Left lung (tissue), 14 donors: ENCODE measurements at places on chromosomes 13 and 19. TPM values are rescaled to one million over a fixed set of nuclear protein-coding genes. Genes with fewer than 3 reads are reported as not detected.

- peak; percentile 97 for DNase-seq
These were observed 3.0 kb upstream of the ZFP36 start for GRCh38 chr19:39403331-39404312.

Gene PEAK3
- 8.5 TPM for total RNA-seq

- no peak for DNase-seq
These were observed 56.7 kb upstream of the NFIC start for GRCh38 chr19:3309724-3310123.

- DNase-seq = no peak
These were observed 21.5 kb upstream of the FXYD3 start for GRCh38 chr19:35093941-35094647.

DNA sequence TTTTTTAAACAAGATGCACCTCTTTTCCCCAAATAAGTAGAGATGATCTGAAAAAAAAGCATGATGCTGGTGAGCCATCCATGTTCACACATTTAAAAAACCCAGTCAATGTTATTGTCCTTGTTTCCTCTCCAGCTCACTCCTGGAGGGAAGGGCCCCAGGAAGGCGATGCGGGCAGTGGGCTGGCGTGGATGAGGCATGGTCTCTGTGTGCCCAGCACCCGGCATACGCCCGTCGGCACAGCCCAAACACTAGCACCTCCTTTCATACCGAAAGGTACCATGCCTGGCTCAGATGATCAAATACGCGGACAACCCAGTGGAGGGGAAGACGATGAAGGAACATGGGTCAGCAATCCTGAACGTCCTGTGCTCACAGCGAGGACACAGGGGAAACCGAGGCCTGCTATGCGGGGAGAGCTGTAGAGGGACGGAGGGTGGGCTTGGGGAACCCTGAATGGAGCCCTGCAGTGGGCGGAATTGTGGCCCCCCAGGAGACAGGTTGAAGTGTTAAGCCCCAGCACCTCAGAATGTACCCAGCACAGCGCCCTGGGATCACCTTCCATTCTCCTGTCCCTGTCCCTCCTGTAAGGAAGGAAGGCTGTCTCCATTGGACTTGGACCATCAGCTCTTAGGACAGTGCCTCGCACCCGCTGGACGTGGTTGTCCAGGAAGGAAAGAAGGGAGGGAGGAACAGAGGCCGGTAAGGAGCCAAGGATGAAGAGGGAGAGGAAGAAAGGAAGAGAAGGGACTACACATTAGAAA lies 49.4 kb downstream of the SOX1 start:
- DNase-seq = no peak

DNA sequence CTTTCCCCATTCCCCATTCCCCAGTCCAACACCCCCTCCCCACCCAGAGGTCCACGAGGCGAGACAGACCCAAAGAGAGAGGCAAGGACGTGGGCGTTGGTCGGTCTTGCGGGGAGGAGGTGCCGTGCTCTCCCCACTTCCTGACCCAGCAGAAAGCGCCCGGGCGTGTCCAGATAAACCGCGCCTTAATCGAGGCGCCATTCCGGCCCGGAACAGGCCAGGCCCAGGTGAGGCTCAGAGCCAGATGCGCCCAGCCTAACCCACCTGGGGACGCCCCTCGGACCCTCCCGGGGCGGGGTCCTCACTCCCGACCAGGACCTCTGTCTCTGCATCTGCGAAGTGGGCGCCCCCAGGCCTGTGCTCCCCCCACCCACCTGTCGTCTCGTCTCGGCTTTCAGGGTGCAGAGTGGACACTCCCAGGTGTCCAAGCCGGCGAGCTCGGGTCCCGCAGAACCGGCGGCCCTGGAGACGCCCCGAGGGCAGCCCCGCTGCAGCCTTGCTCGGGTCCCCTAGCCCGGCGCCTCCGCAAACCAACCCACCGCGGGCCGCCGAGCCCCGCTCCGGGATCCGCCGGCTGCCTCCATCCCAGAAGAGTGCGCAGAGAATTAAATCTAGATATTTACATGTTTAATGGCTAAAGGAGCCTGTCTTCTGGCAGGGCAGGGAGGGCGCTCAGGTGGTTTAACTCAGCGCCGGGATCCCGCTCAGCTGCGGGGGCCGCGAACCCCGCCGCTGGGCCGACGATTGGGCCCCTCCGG lies 5.0 kb upstream of the ONECUT3 start:
- peak; percentile 74 for DNase-seq

GRCh38 chr19:31269425-31270127 lies 79.7 kb downstream of the TSHZ3 start:
- no peak for DNase-seq

GRCh38 chr13:98033277-98034247 lies 80.1 kb downstream of the IPO5 start:
- no peak for DNase-seq

- no peak for DNase-seq
These were observed 113.2 kb downstream of the TM9SF2 start for GRCh38 chr13:99614465-99614885.

Gene C5AR2
- 11.2 TPM for total RNA-seq

DNA sequence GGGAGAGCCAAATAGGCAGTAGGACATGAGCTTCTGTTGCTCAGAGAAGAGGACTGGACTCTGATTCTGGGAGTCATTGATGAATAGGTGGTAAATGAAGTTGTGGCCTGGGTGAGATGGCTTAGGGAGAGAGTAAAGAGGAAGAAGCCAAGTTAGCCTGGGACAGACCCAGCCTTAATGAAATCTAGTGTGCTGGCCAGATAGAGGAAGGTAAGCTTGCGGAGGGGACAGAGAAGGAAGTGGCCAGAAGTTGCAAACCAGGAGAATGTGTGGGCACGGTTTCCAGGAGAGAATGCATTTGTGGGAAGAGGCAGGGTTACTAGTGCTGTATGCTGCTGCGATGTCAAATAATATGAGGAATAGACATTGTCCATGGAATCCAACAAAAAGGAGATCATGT lies 83.3 kb upstream of the OLFM4 start:
- no peak for DNase-seq

Gene RFPL4AL1
- not detected for total RNA-seq

Gene C13orf42
- not detected for total RNA-seq

Gene PSG1
- total RNA-seq = not detected

DNA sequence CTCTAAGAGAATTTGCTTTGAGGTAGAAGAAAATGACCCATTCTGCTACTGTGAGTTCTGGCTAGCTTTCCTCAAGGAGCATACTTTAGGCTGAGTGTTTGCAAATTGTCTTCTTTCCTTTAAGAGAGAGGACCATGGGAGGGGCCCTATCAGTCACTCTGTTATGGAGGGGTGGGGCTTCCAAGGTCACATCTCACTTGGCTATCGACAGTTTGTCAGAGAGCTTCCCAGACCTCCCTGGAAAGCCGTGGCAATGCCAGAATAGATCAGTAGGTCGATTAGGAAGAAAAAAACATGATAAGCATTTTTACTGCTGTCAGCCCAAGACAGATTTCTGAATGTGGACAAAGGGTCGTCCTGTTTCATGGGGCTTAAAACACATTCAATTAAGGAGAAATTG lies 93.3 kb downstream of the OXGR1 start:
- DNase-seq = no peak

Gene ACP7
- not detected for total RNA-seq

Gene SIAH3
- total RNA-seq = not detected

Gene DNASE2
- 64.8 TPM for total RNA-seq

GRCh38 chr19:28586474-28586873 lies 626.5 kb downstream of the UQCRFS1 start:
- DNase-seq = no peak

DNA sequence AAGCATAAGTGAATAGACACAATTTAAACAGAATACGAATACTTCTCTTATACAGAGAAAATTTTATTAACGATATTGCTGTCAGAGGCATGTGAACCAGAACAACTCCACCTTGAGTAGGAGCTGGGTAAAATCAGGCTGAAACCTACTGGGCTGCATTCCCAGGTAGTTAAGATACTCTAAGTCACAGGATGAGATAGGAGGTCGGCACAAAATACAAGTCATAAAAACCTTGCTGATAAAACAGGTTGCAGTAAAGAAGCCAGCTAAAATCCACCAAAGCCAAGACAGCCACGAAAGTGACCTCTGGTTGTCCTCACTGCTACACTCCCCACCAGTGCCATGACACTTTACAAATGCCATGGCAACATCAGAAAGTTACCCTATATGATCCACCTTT lies 49.2 kb upstream of the TRPC4 start:
- DNase-seq = no peak

Gene DNAAF3
- 11.0 TPM for total RNA-seq

GRCh38 chr19:14377883-14378328 lies 3.3 kb upstream of the ADGRE5 start:
- DNase-seq = no peak

GRCh38 chr13:110541526-110541920 lies 20.0 kb downstream of the RAB20 start:
- no peak for DNase-seq

Gene ICAM4
- 17.9 TPM for total RNA-seq

DNA sequence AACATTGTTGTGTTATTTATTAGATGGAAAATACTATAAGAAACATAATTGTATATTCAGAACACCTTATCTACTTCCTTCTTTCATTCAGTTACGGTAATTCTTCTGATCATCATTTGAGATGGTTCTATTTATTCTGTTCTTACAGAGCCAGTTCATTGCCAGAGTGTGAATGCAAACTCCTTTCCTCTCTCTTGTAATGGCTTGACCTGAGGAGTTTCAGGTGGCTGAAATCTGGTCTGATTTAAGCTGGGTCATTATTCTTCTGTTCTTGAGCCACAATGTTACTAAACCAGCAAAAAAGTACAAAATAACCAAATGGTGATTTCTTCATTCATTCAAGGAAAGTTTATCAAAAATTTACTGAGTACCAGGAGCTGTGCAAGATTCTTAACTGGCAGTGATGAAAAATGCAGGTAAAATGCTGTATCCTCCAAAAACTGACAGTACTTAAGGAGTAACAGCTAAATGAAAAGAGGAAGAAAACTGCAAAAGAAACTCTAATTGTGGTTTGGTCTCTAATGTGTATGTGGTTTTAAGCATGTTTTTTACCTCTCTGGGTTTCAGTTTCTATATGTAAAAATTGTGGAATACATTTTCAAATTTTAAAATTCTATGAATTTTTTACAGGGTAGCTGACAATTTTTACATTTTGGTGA lies 182.4 kb upstream of the UFM1 start:
- DNase-seq = no peak

DNA sequence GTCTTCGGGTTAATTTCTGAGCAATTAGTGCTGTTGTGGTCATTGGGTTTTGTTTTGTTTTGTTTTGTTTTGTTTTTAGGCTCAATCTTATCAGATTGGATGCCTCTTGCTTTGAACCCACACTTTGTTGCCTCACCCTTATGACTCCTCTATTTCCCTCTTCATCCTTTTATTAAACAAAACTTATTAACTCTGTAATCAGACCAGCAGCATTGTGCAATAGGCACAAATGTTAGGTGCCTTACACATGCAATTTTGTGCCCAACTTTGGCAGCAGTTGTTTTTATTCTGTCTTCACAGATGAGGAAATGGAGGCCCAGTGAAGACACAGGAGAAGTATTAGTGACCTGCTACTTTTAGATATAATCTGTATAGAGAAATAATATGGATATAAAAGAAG lies 377.7 kb downstream of the KCNRG start:
- no peak for DNase-seq

DNA sequence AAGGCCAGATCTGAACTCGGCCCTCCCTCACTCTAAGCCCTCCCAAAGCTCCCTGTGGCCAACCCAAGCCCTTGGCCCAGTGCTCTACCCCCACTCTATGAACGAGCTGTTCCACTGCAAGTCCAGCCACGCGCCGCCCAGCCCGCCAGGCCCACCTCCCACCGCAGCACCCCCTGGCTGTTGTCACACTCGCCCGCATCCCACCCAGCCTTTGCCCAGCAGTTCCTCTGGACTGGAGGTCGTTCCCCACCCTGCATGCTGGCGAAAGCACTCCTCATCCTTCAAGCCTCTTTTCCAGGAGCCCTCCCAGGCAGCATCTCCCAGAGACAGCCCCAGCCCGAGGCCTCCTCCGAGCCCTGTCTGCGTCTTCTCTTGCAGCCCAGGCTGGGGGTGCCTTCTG lies 33.1 kb upstream of the ONECUT3 start:
- no peak for DNase-seq

Gene DENND1C
- 6.7 TPM for total RNA-seq

- no peak for DNase-seq
These were observed 25.1 kb downstream of the VAV1 start for GRCh38 chr19:6797646-6798045.

DNA sequence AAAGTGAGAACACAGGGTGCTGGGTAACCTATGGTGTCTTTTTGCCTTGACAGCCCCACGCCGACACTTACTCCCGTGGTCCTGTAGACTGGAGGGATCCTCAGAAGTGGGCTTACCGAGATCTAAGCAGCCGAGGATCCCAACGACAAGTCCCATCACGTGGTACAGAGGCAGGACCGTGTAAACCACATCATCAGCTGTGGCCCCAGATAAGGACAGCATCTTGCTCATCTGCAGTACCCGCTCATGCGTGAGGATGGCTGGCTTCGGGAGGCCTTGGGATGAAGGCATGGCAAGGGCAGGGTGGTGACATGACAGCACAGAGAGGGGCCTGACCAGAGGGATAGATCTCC lies 2.1 kb downstream of the SLC27A5 start:
- no peak for DNase-seq

DNA sequence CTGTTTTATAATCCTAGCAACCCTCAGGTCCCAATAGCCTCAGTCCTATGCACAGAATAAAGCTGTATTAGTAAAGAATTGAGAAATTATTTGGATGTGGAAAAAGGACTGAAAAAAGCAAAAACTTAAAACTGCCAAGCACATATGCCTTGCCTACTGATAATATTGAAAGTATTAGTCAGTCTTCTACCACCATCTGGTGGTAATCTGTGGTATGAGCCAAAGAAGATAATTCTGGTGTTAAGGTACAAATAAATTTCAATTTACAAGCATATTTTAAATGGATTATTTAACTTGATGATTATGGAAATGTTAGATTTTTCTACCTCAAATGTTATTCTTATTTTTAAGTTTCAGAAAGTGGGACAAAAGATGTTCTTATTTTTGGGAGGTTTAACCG lies 460.3 kb upstream of the KLHL1 start:
- no peak for DNase-seq

DNA sequence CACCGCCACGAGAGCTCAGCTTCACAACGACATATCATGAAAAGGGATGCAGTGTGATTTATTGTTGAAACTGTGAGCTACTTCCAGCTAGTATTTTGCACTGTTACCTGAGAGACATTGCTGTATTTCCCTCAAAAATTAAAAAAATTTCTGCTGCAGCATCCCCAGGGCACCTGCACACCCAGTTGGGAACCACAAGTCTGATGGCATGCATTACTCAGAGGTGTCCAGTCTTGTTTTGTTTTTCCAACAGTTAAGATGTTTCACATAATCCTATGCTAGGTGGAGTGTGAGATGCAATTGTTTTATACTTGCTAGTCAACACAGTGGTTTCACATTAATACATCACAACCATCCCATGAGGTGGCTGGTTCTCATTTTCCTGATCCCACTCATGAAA lies 285.2 kb downstream of the SHISA2 start:
- no peak for DNase-seq

- DNase-seq = peak; percentile 15
These were observed 8.0 kb downstream of the DNASE2 start for GRCh38 chr19:12872941-12873890.

GRCh38 chr13:75271846-75272245 lies 210.1 kb downstream of the TBC1D4 start:
- no peak for DNase-seq

Gene SUCLA2
- 35.7 TPM for total RNA-seq

- DNase-seq = no peak
These were observed 7.7 kb downstream of the NDUFA11 start for GRCh38 chr19:5895890-5896289.

Gene FPR1
- total RNA-seq = 193 TPM

- DNase-seq = peak; percentile 77
These were observed 6.0 kb upstream of the PRR19 start for GRCh38 chr19:42295831-42296525.
